ENCODE measurements at places on chromosomes 3 and 15.

- DNase-seq = peak; percentile 32
Observed at GRCh38 chr15:74631935-74632560, 16.4 kb downstream of the CLK3 start.

- DNase-seq = no peak
Observed at GRCh38 chr3:166123088-166123487, 285.9 kb upstream of the BCHE start.

DNA sequence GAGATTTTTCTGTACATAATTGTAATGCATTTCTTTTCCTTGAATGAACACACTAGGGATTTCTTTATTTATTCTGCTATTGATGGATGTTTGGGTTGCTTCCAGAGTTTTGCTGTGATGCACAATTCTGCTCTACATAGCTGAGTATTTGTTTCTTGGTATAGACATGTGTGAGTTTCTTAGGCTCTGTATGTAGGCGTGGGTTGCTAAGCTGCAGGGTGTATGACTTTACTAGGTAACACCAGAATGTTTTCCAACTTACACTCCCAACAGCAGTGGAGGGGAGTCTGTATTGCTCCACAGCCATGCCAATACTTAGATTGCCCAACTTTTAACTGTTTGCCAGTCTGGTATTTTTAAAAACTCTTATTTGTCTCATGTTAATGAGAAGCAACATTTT lies 155.5 kb upstream of the TNIK start:
- DNase-seq = no peak

DNA sequence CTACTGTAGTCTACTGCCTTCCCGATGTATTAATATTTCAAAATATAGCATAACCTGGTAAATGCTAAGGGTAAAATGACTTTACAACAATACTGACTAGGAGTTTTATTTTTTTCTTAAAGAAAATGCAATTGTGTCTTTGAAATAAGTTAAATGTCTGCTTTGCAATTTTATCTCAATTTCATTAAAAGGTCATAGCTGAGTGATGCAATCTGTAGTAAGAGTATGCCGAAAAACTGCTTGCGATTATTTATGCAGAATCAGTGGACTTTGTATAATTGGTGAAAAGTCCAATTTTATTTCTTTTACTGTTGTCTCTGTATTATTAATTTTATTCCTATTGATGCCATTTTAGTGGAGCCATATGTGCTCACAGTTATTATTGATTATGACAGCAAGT lies 1143.6 kb upstream of the EPHA6 start:
- DNase-seq = no peak

- DNase-seq = no peak
Observed at GRCh38 chr3:14243782-14244181, 65.2 kb downstream of the LSM3 start.

- DNase-seq = no peak
Observed at GRCh38 chr3:18224426-18224825, 200.7 kb downstream of the SATB1 start.

DNA sequence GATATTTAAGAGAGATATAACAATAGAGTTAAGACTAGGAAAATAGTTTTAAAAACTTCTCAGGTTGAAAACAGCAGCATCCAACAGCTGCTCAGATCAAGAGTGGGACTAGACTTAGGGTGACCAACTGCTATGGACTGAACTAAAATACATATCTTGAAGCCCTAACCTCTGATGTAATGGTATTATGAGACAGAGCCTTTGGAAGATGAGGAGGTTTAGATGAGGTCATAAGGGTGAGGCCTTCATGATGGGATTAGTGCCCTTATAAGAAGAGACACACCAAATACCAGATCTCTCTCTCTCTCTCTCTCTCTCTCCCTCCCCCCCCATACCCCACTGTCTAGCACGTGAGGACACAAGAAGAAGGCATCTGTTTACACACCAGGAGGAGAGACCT lies 37.4 kb upstream of the GALNT15 start:
- no peak for DNase-seq

- DNase-seq = no peak
Observed at GRCh38 chr3:52112056-52112455, 42.2 kb downstream of the POC1A start.

- no peak for DNase-seq
Observed at GRCh38 chr3:127680146-127680661, 7.5 kb downstream of the ABTB1 start.

DNA sequence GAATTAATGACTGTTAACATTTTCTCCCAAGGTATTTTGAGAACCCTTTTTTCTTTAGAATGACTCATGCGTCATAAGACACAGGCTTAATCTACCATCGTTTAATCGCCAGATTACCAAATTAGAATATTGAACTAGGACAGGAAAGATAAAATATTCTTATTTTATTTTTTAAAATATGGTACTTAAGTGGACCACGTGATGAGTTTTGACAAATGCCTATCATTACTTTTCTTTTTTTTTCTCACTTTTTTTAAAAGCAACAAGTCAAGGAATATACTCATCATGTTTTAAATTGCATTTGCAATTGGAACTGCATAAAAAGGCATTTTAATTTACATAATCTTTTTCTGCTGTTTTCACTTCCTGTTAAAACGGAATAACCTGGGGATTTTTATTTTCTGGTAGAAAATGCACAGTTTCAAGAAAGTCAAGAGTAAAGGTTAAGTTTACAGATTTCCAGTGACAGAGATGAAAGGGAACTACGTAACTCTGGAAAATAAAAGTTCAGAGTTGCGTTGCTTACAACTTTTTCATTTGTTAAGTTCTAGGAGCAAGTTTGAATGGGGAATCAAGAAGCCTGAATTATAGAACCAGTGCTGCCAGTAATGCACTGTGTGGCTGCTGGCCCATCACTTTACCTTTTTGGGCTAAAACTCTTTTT lies 23.6 kb downstream of the SIAH2 start:
- DNase-seq = no peak

- DNase-seq = no peak
Observed at GRCh38 chr3:16377847-16378302, 112.9 kb downstream of the OXNAD1 start.

DNA sequence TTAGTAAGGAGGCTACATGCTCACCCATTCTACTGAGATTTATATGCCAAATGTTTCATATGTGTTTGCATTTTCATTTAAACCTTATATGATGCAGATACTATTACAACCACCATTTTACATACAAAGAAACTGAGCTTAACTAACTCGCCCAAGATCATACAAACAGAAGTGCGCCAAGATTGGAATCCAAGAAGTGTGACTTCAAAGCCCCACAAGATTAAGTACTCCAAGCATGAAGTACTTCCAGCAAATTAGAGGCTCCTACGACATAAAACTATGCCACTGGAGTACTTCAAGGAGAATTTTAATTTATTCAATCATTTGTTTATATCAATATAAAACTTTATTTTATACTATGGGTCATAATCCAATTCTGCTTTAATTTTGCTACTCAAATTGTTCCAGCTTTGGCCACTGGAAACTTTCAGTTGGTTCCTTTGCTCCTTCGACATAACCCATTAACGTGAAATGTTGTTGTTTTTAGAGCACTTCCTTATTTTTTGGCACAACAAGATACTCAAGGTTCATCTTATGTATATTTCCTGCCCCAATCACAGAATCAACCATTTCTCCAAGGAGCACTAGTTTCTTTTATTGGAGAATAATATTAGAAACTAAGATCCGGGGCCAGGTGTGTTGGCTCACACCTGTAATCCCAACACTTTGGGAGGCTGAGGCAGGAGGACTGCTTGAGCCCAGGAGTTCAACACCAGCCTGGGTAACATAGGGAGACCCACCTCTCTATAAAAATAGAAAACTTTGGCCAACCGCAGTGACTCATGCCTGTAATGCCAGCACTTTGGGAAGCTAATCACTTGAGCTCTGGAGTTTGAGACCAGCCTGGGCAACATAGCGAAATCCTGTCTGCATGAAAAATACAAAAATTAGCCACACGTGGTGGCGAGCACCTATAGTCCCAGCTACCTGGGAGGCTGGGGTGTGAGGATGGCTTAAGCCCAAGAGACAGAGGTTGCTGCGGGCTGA lies 10.4 kb downstream of the INO80 start:
- no peak for DNase-seq

- DNase-seq = no peak
Observed at GRCh38 chr3:17087509-17087908, 202.8 kb downstream of the PLCL2 start.

All from NCI-H524 (cell line).